ENCODE measurements at places on chromosomes 16 and 17.

DNA sequence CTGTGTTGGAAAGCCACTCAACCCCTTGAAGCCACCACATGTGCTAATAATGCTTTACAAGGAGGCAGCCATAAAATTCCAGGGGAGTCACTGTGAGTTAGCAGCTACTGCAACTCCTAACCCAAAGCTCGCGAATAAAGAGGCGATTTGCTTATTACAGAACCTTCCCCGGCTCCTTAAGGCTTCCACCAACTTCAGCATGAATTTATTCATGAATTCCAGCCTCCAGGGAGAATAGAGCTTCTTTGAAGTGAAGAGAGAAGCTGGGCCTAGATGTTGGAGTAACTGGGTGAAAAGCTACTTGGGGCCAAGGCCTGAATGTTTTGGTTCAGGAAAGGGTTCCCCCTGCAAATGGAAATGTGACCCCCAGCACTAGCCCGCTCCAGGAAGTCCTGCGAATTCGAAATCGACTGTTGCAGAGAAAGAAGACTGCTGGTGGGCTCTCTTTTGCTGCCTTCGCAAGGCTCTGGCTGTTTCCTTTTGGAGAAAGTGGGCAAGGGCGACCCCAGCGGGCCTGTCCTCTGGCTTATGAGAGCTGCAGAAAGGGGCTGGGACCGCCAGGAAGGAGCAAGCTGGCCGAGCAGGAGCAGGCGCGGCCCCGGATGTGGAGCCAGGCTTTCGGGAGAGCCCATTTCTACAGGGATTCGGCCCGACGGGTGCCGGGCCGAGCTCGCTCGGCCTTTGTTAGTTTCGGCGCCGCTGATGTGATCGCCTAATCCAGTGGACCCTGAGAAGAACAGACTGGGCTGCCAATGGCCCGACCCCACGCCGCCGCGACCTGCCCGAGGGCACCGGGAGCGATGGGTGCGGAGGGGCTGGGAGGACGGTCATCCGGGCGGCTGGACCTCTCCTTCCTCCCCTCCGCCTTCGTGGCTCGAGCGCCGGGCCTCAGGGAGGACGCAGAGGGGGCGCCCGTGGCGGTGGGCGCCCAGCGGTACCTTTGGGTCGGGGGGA, 7.6 kb downstream of the CBX8 start:
- no peak for DNase-seq

DNA sequence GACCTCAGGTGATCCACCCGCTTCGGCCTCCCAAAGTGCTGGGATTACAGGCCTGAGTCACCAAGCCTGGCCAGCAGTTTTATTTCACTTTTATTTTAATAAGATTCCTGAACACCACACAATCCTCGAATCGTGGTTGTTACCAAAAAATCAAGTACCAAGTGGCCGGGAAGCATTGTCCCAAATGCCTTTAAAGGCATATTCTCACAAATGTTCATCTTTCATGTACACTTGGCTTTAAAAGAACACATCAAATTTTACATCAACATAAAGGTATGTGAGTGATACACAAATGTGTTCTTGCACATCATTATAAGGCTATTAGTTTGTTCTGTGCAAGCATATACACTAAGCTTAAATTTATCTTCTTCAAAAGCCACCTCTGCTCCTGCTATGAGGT, 8.1 kb upstream of the MYH11 start:
- DNase-seq = no peak

DNA sequence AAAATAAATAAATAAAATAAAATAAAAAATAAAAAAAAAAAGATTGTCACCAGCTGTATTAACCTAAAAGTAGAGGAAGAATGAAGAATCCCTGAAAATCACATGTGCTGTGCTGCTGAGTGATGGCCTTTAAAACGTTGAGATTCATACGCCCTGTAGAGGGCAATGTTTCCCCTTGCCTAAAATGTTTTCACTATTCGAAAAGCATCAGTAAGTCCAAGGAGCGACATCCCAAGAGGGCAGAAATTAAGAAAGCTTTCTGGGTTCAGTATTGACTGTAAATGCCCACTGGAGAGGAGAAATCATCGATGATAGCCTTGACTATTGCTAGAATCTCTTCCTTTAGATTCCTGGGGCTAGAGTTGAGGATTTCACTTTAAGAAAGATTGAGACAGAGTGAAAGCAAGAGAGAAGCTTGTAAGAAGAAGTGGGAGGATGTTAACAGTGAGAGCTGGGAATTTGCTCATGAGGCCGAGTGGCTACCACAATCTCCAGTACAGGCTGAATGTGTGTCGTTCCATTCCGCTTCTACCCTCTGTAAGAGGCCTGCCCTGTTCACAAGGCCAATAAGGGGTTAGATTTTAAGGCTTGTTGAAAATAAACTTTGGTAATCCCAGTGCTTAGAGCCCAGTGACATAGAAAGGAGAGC, 170.8 kb upstream of the FAM20A start:
- no peak for DNase-seq

DNA sequence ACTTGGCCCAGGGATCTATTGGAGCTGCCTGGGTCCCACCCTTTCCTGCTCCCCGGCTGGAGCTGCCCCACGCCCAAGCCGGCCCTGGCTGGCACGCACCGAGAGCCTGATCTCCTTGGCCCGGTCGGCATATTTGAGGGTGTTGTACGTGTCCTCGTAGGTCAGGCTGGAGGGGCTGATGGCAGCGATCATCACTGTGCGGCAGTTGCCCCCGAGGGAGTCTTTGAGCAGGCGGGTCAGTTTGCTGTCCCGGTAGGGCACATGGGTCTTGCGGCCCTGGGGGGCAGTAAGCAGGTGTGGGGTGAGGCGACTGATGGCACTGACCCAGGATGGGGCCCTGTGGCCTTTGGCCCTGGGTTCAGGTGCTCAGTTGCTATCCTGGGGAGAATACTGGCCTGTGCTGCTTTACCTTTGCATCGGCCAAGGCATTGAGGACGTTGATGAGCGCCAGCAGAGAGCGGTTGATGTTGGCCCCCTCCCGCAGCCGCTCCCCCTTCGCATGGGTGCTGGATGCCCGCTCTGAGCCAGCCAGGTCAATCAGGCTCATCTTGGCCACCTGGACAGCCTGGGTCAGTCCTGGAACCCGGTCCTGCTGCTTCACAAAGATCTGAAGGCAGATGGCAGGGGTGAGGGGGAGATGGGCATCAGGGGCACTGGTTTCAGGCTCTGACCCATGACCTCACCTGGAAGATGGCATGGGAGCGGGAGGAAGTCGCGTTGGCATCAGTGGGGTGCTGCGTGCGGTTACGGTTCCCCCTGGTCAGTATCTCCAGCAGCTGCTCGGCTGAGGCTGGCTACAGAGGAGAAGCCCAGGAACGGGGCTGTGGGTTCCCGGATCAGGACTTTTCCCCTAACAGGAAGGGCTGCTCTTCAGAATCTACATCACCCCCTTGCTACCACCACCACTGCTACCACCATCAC, 13.5 kb downstream of the KIF18B start:
- no peak for DNase-seq

GRCh38 chr17:75088465-75089417, 987 bp downstream of the SLC16A5 start:
- DNase-seq = no peak

DNA sequence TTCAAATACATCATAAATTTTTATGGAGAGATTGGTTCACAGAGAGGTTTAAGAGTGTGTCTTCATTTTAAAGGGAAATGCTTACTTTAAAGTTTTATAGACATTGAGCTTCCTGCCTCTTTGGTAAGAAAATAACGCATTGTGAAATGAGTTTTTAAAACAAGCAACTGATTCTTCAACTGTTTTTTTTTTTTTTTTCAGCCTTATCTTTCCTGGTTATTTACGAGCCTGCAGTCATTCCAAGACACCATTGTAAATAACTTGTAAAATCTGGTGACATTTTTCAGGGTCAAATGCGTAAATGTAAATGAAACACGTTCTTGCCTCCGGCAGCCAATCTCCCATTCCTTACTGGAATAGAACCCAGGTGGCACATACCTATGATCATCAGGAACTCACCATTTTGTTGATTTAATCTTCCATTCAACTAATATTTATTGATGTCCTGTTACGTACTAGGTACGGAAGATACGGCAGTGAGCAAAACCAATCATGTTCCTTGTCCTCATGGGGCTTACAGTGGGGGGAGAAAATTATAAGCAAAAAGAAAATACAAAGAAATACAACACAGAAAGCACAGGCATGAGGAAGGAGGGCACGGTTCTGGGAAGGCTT, 33.2 kb upstream of the CDYL2 start:
- DNase-seq = no peak

DNA sequence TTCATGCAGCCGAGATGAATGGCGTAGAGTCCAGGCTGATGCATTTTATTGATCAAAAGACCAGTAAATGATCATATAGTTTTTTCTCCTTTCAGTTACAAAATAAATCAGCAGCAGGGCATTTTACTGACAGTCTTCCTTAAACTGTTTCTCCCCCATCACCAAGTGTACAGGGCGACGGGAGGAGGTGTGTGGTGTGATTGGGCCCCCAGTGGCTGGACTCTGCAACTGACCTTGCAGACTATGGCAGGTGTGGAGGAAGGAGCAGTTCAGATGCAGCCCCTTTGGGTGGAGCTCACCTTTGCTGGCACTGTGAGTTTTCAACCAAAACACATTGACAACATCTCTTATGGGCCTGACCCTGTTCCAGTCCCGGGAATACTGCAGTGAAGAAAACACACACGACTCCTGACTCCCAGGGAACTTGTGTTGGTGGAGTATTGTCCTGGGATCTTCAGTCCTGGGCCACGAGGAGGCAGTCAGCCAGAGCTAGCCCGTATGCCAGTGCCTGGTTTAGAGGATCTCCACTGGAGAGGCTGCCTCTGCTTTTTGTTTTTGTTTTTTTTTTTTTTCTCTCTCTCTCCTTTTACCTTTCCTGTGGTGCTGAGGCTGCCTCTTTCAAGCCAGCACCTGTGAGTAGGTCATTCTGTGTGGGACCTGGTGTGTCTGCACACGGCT, 29.8 kb downstream of the KIAA0513 start:
- DNase-seq = no peak

DNA sequence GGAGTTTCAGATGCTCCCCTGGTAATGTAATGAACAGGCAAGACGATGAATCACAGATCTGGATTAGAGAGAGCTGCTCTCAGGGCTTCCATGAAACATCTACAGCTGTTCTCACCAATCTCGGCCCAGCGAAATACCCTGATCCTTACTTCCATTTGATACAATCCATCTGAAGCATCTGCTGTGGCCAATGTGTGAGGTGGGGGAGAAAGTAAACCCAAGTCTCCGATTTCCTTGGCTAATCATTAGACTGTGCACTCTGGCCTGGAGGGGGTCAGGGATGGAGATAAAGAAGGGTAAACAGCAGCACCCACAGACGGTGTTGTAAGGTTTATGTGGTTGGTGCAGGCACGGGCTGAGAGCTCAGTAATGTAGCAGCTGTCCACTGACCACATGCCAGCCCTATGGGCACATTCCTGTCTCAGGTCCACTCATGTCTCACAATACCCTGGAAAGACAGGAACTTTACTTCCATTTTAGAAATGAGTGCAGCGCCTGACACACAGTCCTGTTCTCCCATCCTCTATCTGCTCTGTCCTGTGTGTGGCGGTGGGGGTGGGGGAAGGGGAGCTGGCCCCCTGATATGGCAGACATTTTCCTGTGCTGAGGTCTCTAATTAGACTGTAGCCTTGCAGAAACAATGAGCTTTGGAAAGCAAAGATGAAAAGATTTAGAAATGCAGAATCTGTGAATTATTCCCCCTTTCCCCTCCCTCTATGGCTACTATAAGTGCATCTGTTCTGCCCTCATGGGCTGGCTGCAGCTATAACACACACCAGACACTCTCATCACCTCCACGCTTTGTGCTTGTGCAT, 48.3 kb upstream of the ERN1 start:
- DNase-seq = no peak

- no peak for DNase-seq
Observed at GRCh38 chr16:17350207-17350606, 120.6 kb downstream of the XYLT1 start.

DNA sequence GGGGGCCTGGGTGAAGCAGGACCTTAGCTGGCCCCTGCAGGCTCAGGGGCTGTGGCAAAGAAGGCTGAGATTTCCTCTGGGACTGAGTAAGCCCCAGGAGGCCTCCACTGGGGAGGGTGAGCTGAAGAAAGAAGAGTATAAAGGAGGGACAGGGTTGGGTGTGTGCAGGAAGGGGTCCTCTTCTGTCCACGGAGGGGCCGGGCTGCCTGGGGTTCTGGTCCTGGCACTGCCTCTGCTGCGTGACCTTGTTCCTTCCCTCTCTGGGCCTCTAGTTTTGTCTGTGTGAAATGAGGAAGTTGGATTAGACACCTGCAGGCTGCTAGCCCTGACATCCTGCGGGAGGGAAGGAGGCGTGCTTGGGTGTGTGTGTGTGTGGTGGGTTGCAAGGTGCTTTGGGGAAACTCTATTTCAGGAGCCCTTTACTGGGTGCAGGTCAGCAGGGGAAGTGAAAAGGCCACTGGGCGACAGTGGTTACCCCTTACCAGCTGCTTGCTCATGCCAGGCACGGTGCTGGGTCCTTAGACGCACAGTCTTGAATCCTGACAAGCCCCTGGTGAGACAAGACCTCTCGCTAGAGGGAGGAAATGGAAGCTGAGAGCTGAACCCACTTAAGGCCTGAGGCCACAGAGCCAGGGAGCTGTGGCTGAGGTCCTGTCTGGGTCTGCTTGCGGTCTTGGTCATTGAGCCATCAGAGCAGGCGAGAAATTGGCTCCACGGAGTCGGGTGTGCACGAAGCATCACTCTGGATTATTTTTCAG, 60.7 kb downstream of the OR1D5 start:
- DNase-seq = no peak

- DNase-seq = no peak
Observed at GRCh38 chr16:58656899-58657298, 27.3 kb upstream of the CNOT1 start.

DNA sequence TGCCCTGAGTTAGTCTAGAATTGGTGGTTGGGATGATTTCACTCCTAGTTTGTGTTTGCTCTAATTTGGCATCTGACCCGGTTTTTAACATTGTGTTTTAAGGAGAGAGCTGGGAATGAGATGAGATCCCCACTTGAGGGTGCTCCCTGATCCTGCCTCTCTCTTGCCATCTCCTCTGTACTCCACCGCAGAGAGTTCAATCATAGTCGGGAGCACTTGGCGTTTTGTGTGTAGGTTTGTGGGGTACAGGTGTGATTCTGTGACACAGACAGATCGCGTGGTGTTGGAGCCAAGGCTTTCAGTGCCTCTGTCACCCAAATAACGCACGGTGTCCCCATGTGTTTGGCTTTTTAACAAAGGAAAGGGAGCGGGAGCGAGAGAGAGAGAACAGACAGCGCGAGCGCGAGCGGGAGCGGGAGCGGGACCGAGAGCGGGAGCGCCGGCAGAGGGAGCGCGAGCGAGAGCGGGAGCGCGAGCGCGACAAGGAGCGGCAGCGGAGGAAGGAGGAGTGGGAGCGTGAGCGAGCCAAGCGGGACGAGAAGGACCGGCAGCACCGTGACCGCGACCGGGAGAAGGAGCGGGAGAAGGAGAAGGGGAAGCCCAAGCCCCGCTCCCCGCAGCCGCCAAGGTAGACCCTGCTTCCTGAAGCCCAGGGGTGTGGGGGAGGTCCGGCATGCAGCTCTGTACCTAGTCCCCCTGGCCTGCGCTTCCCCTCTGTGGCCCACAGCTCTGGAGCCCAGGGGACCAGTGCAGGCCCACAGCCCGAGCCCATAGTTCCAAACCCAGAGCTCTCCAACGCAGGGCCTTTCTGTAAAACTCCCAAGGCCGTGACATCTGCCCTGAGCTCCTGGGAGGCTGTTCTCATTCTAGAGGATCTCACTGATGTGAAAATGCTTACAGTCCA, 27.2 kb upstream of the IL17C start:
- DNase-seq = no peak
